Neural progenitor cell (in vitro differentiated cells): ENCODE measurements at places on chromosomes 11 and 22. TPM values are rescaled to one million over a fixed set of nuclear protein-coding genes. Genes with fewer than 3 reads are reported as not detected.

- H3K4me1 ChIP-seq = no peaks in the 10 kb centered on the region
- H3K27ac ChIP-seq = no peak overlapping the region
- no peak overlapping the region for H3K4me3 ChIP-seq
- no peak for DNase-seq
Measured at GRCh38 chr11:2366276-2366675, 10.8 kb upstream of the CD81 start.

DNA sequence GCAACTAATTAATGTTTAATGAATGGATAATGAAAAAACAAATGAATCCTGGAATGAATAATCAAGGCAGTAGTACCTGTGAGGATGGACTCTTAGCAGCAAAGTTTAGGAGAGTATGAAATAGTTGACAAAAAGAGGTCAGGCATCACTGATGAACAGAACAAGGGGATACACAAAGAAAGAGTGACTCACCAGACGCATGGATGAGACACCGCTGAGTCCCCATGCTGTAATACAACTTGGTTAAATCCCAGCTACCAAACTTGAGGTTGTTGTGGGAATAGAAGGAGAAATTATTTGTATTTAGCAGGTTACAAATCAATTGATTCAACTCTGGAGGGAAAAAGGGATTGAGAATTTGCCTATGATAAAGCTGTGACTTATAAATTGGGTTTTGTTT lies 976.9 kb upstream of the TENM4 start:
- no peak for DNase-seq
- no peak overlapping the region for H3K4me3 ChIP-seq
- H3K4me1 ChIP-seq = no peaks in the 10 kb centered on the region
- no peak overlapping the region for H3K27ac ChIP-seq
- H3K27me3 ChIP-seq = no peaks in the 10 kb centered on the region

DNA sequence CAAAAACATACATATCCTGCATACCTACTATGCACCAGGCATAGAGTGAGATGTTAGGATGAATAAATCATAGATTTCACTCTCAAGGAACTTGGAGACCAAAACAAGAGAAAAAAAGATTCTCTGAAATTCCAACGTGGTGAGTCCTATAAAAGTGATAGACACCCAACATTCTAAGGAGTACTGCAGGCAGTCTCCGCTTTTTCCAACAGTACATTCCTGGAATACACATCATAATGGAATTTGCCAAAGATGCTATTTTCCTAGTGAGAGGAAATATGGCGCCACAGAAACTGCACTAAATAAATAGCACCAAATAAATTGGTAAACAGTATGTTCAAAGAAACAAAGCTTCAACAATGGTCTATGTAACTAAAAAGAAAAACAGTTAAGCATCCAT lies 6.0 kb downstream of the TMEM123 start:
- peaks cover 8% of the 10 kb centered on the region for H3K36me3 ChIP-seq
- H3K27me3 ChIP-seq = peaks cover 8% of the 10 kb centered on the region
- H3K4me3 ChIP-seq = no peak overlapping the region
- DNase-seq = no peak
- peaks cover 20% of the 10 kb centered on the region for H3K4me1 ChIP-seq

DNA sequence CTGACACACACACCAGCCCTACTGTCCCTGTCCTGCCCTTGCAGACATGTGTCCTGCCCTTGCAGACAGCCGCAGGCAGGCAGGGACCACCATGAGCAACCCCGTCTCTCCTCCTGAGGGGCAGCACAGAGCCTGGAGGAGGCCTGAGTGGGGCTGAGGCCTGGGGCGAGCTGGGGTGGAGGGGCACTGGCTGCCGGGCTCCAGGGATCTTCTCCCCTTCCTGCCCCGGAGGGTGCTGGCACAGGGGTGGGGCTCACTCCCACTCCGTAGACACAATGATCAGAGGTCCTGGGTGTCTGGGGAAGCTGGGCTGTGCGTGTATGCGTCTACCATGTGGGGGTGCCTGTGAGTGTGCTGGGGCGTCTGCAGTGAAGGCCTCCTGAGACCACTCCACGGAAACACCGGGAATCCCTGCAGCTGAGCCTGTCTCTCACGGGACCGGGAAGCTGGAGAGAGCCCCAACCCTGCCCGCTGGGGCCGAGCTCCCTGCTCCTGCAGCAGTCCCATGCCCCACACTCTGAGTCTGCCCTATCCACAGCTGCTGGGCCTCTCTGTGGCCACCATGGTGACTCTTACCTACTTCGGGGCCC lies 588 bp downstream of the TSPAN32 start:
- no peak overlapping the region for H3K4me3 ChIP-seq
- DNase-seq = no peak

DNA sequence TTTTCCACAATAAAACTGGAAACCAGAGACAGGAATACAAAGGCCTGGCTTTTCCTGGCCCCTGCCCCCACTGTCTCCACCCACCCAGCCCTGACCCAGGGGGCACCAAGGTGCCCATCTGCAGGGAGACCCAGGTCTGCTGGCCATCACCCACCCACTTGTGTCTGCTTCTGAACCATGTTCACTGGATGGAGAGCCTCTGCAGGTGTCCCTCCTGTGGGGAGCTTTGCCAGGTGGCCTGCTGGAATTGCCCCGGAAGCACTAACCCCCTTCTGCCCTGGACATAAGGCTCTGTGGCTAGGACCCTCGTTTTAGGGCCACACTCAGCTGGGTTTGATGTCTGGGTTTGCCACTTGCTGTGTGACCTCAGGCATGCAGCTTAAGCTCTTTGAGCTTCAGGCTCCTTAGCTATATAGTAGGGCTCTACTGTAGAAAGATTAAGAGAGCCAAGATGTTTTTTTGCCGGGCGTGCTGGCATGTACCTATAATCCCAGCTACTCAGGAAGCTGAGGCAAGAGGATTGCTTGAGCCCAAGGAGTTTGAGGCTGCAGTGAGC lies 3.9 kb downstream of the SCARF2 start:
- H3K27ac ChIP-seq = no peak overlapping the region
- no peak for DNase-seq
- H3K36me3 ChIP-seq = no peaks in the 10 kb centered on the region
- peaks cover 100% of the 10 kb centered on the region for H3K27me3 ChIP-seq
- H3K4me1 ChIP-seq = no peaks in the 10 kb centered on the region

- H3K27ac ChIP-seq = no peak overlapping the region
- peaks cover 10% of the 10 kb centered on the region for H3K36me3 ChIP-seq
- H3K4me1 ChIP-seq = no peaks in the 10 kb centered on the region
- no peaks in the 10 kb centered on the region for H3K27me3 ChIP-seq
- no peak overlapping the region for H3K4me3 ChIP-seq
- DNase-seq = no peak
Measured at GRCh38 chr22:30932661-30933060, 35.9 kb downstream of the MORC2 start.

- no peaks in the 10 kb centered on the region for H3K36me3 ChIP-seq
- no peaks in the 10 kb centered on the region for H3K27me3 ChIP-seq
- H3K4me1 ChIP-seq = no peaks in the 10 kb centered on the region
- H3K27ac ChIP-seq = no peak overlapping the region
- no peak overlapping the region for H3K4me3 ChIP-seq
Measured at GRCh38 chr22:43526117-43526655, 114.4 kb downstream of the MPPED1 start.

- no peak for DNase-seq
- H3K36me3 ChIP-seq = no peaks in the 10 kb centered on the region
- H3K27me3 ChIP-seq = no peaks in the 10 kb centered on the region
- H3K27ac ChIP-seq = no peak overlapping the region
- H3K4me3 ChIP-seq = no peak overlapping the region
Measured at GRCh38 chr11:22467248-22467647, 129.1 kb downstream of the SLC17A6 start.

DNA sequence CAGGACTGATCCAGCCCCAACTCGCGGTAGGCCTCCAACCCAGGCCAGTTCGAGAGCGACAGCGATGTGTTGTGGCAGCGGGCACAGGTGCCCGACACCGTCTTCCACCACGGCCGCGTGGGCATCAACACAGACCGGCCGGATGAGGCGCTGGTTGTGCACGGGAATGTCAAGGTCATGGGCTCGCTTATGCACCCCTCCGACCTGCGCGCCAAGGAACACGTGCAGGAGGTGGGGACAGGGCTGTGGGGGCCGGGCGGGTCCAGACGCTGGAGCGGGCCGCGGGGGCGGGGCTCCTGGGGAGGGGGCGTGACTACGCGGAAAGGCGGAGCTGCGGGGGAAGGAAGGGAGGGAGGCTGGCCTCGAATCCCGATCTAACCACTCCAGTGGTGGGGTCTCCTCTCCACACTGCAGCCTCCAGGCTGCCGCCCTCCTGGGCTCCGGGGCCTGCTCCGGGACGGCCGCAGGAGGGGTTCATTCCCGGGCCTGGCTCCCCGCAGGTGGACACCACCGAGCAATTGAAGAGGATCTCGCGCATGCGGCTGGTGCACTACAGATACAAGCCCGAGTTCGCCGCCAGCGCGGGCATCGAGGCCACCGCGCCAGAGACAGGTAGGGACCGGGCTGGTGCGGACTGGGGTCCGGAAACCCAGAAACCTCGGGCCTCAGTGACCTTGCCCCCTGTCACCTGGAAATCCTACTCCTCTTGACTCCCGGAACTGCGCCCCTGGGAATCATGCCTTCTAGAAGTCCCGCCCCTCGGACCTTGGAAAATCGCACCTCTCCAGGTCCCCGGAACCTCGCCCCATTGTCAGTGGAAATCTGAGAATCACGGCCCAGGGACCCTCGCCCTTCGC lies 14.9 kb downstream of the TMEM258 start:
- H3K27me3 ChIP-seq = no peaks in the 10 kb centered on the region
- H3K4me1 ChIP-seq = no peaks in the 10 kb centered on the region
- H3K27ac ChIP-seq = no peak overlapping the region
- H3K36me3 ChIP-seq = no peaks in the 10 kb centered on the region

GRCh38 chr11:36492724-36493304 lies 17.3 kb downstream of the TRAF6 start:
- DNase-seq = peak; percentile 51
- no peak overlapping the region for H3K27ac ChIP-seq
- H3K36me3 ChIP-seq = peaks cover 16% of the 10 kb centered on the region
- no peaks in the 10 kb centered on the region for H3K27me3 ChIP-seq

DNA sequence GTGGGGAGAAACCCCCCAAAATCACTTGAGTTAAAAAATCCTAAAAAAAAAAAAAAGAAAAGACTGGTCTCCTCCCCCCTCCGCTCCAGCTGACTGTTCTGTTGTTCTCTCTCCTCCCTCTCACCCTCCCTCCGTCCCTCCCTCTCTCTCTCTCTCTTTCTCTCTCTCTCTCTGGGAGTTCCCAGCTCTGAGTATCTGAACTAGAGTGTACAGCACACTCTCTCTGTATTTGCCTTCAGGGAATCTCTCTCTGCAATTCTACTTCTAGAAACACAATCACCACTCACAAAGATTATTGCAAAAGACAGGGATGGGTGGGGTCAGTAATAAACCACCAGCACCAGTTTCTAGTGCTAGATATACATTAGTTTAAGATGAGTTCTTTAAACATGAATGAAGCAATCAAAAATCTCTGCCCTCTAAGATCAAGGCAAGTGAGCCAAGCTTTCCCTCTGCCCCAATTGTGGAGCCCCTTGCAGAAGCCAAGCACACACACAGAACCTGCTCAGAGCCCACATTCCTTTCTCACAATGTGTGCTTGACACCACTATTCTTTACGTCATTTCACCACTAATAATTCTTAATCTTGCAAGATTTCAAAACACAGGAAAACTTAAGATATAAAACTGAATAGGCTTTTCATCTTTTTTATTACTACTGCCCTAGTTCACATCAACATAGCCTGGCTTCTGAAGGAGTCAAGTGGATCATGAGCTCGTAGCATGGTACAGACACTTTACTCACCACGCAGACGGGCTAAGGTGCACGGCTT lies 133.5 kb downstream of the RBFOX2 start:
- no peak overlapping the region for H3K27ac ChIP-seq
- DNase-seq = peak; percentile 17
- peaks cover 24% of the 10 kb centered on the region for H3K4me1 ChIP-seq
- H3K27me3 ChIP-seq = no peaks in the 10 kb centered on the region
- no peaks in the 10 kb centered on the region for H3K36me3 ChIP-seq

GRCh38 chr11:45864041-45864440 lies 16.8 kb downstream of the CRY2 start:
- peaks cover 8% of the 10 kb centered on the region for H3K4me1 ChIP-seq
- no peak for DNase-seq
- H3K27ac ChIP-seq = no peak overlapping the region
- no peaks in the 10 kb centered on the region for H3K27me3 ChIP-seq

DNA sequence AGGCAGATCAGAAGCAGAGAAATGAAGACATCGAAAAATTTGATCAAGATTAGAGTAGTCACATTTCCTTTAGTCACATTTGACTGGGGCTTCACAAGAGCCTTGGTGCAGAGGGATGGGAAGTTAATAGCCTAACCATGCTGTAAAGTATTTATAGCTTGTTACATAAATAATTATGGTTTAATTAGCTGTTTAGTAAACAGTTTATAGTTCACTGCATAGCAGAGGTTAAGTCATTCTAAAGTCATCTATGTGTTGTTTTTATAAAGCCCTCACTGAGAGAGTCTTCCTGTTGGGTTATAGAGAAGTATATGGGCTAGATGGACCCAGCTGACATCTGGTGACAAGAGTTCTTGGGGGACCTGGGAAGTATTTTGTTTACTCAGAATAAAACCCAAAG lies 47.1 kb downstream of the INSC start:
- H3K4me1 ChIP-seq = no peaks in the 10 kb centered on the region
- no peak for DNase-seq
- H3K27ac ChIP-seq = no peak overlapping the region
- no peaks in the 10 kb centered on the region for H3K36me3 ChIP-seq

GRCh38 chr11:108614086-108614485 lies 20.5 kb upstream of the EXPH5 start:
- no peak overlapping the region for H3K27ac ChIP-seq
- no peaks in the 10 kb centered on the region for H3K4me1 ChIP-seq
- no peaks in the 10 kb centered on the region for H3K27me3 ChIP-seq
- H3K4me3 ChIP-seq = no peak overlapping the region
- no peak for DNase-seq

DNA sequence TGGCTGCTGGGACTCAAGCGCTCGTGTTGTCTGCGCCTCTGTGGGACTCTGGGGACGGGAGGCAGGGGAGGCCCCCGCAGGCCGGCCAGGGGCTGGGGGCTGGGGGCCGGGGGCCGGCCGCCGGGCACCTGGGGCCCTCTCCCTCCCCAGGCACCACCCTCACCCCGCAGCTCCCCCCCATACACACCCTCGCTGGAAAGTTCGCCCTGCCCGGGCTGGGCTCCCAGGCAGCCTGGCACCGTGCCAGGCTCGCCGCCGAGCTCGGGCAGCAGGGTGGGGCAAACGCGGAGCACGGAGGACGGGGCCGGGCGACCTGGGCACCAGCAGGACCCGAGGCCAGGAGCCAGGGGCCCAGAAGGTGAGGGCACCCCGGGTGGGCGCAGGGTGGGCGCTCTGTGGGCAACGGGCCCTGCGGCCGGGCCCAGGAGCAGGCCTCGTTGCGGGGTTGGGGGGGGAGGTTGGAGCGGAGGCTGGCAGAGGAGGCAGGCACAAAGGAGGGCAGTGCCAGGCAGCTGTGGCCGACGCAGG lies 76.7 kb upstream of the WNT7B start:
- H3K36me3 ChIP-seq = no peaks in the 10 kb centered on the region
- peaks cover 63% of the 10 kb centered on the region for H3K27me3 ChIP-seq
- H3K4me3 ChIP-seq = no peak overlapping the region
- DNase-seq = no peak

Gene TRPM5
- total RNA-seq = 0.34 TPM in 1 of 2 replicates, not detected in the other

Gene NCR3LG1
- total RNA-seq = 0.39 and 0.74 TPM in 2 replicates

Gene TMPRSS13
- total RNA-seq = 0.22 TPM in 1 of 2 replicates, not detected in the other

Gene UBE2L6
- 76.2 and 112 TPM in 2 replicates for total RNA-seq
